Retina (tissue), 1 donor: ENCODE measurements at places on chromosomes 6 and 20.

DNA sequence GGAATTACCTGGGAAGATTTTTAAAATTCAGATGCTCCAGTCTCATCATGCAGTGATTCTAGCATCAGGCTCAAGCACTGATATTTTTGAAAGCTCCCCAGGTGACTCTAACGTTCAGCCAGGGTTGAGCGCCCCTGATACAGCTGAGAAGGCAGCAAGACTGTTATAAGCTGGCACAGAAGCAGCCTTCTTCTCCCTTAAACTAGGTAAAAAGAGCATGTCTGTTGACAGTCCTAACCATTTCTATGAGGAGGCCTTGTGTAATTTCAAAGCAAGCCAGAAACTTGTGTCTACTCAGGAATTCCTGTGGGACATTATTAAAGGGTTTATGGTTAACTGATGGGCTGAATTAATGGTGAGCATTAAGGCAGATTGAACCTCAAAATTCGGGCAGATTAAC is 141.9 kb downstream of the PDE7B start:
- DNase-seq = no peak

- DNase-seq = no peak
Measured at GRCh38 chr6:1613346-1613687, 3.6 kb downstream of the FOXC1 start.

DNA sequence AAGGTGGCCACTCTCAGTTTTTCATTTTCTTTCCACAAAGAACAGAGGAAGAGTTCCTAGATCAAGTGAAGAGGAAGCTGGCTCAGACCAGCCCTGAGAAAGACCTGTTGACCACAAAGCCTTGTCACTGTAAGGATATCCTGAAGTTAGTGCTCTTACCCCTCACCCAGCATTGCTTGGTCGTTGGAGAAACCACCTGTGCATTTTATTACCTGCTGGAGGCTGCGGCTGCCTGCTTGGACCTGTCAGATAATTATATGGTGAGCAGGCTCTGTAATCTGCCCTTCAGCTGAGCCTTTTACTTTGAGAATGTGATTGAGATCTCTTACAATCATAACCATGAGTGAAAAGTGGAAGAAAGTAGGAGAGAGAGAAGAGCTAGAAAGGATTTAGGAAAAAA is 21.9 kb downstream of the TREML1 start:
- no peak for DNase-seq

GRCh38 chr20:33444797-33445560 is 1.4 kb upstream of the SNTA1 start:
- no peak for DNase-seq

DNA sequence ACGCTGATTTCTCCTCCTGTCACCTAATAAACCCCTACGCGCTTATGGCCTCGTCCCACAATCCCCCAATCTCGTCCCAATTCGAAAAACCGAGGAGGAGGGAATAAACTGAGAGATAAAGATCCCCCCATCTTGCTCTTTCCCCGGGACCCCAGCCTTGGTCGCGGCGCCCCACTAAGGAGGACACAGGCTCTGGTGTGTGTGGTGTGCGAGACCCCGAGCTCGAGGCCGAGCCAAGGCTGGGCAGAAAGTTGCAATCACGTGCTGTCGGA is 1.3 kb upstream of the NR2E1 start:
- DNase-seq = no peak
